Stimulated activated CD8-positive, alpha-beta memory T cell treated with anti-CD3 and anti-CD28 coated beads, Interleukin-7, amount 100 ng/mL, for 48 hours (primary cell): ENCODE measurements at places on chromosomes 3 and 15.

DNA sequence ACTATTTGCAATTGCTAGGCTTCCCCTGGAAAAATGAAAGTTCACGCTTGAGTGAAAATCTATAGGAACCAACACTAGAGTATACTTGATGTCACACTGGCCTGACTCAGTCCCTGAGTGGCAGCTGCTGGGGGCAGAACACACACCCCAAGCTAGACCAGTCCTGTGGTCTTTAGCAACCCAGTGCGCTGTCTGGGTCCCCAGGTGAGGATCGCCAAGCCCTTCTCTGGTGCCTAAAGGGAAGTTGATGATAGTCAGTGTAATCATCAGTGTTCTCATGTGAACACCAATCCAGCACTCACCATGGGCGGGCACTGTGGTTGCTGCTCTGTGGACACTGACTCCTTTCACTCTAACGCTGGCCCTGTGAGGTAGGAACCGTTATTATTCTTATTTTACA lies 11.2 kb downstream of the ALDH1A3 start:
- DNase-seq, result no peak

DNA sequence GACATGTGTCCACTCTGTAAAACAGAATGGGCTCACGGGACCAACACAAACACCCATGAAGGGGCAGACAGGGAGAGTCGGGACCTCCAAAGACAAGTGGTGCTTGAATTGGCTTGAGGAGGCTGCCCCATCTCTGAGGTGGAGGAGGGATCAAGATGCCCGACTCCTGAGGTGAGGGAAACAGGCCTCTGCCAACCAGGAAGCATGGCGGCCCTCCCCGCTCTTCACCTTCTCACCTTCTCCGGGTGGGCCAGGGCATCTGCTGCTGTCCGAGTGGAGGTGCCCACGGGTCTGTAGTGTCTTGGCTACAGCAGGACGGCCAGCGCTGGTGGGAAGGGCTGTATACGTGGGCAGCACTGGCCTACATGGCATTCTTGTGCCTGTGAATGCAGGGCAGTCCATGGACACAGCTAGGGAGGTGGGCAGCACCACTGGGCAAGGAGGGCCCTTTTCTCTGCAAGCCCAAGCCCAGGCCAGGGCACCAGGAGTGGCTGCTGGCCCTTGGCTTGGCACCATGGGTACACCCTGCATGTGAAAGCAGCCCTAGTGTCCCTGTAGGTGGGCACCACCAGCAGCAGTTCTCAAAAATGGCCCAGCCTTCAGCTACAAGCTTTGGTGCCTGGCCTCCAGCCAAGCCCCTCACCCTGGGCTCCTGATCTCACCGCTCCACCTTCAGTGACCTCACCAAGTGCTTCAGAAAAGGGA lies 79.4 kb downstream of the SNRK start:
- no peak for DNase-seq

DNA sequence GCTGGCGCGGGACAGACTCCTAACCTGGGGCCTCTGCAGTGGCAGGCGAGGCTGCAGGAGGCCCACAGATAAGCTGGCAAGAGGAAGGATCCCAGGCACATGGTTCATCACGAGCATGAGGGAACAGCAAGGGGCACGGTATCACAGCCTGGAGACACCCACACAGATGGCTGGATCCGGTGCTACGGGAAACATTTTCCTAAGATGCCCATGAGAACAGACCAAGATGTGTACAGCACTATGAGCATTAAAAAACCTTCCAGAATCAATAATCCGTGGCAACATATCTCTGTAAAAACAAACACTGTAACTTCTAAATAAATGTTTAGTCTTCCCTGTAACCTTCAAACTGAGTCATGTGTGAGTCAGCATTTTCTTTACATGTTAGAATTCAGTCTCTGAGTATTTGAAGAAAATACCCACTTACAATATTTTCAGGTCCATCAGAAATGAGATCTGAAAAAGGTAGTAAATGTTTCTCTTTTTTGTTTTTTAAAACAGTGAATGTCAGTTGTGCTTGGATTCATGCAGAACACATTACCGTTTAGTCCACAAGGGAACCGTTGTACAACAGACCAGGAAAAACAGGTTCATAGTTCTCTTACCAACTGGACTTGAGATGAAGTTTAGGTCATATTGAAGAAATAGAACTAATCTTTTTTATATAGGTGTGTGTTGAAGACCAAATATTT lies 75.9 kb downstream of the BOC start:
- no peak for DNase-seq

- DNase-seq, result no peak
These were observed 3.8 kb downstream of the MPI start for GRCh38 chr15:74893627-74894026.

GRCh38 chr3:72482589-72483321 lies 365.5 kb downstream of the SHQ1 start:
- peak; percentile 87 for DNase-seq

GRCh38 chr15:68054628-68055223 lies 611 bp downstream of the PIAS1 start:
- peak; percentile 18 for DNase-seq

- no peak for DNase-seq
These were observed 217.6 kb downstream of the KBTBD8 start for GRCh38 chr3:67215690-67216089.

- no peak for DNase-seq
These were observed 107.6 kb downstream of the SMAD6 start for GRCh38 chr15:66809664-66810063.
